ENCODE measurements at places on chromosomes 16 and 17.
A peak's percentile ranks its signal among the peaks of the same experiment; 100 is the strongest.

- DNase-seq, result no peak
These were observed 2003.9 kb downstream of the TP53TG3F start for GRCh38 chr16:35463358-35463757.

GRCh38 chr16:16004314-16004749, 54.9 kb downstream of the ABCC1 start:
- no peak for DNase-seq

GRCh38 chr16:30740364-30741251, 7.6 kb upstream of the PHKG2 start:
- DNase-seq, result no peak

GRCh38 chr16:78303946-78304345, 204.5 kb downstream of the WWOX start:
- DNase-seq, result no peak

- DNase-seq, result no peak
These were observed 55.1 kb downstream of the STXBP4 start for GRCh38 chr17:55023626-55024025.

- DNase-seq, result no peak
These were observed 86.4 kb downstream of the FOXL1 start for GRCh38 chr16:86664522-86665318.

- no peak for DNase-seq
These were observed 11.7 kb upstream of the TMIGD1 start for GRCh38 chr17:30345527-30346075.

DNA sequence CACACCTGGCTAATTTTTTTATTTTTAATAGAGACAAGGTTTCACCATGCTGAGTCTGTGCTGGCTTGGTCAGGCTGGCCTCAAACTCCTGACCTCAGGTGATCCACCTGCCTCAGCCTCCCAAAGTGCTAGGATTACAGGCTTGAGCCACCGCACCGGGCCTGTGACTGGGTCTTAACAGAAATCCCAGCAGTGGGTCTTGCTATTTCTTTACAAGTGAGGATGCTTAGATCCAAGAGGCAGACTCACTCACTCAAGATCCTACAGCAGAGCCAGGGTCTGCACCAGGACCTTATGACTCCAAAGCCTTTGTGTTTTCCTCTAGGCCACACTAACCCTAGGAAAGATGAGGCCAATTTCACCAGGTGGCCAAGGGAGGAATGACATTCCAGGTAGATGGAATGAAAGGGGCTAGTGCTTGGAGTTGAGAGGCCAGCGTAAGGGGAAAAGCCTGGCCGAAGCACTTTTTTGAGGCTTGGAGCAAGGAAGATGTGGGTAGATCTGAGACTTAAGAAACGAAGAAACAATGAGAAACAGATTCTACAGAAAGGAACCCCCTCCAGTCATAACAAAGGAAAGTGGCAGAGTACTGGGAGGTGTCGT, 5.7 kb upstream of the STAT5A start:
- DNase-seq, result no peak

GRCh38 chr17:56614522-56614921, 21.0 kb downstream of the NOG start:
- no peak for DNase-seq

DNA sequence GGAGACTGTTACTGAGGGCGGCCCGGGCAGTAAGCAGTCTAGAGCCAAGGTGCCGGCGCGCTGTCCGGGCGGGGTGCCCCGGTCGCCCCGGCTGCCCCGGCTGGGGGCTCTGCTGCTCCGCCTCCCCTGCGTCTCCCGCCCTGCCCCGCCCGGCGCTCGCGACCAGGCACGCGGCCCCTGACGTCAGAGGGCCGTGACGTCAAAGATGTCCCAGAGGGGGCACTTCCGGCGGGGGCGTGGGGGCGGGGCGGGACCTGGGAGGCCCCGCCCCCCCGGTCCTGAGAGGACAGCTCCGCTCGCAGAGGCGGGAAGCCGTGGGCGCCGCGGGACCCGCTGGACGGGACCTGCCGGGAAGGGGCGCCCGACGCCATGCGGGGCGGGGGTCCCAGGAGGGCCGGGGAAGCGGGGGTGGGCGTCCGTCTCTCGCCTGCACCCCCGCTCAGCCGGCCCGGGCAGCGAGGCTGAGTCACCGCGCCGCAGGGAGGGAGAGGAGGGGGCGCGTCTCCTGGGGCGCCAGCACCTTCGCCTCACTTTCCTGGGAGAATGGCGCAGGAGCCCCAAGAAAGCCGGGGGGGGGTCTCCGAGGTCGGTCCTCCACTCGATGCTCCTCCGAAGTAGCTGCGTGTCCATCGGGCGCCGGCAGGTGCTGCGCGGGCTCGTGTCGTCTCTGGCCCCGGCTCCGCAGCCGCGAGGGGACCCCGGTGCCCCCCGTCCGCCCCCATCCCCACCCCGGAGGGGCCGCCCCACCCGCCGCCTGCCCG, 4.4 kb upstream of the HIC1 start:
- DNase-seq, result peak; percentile 52

DNA sequence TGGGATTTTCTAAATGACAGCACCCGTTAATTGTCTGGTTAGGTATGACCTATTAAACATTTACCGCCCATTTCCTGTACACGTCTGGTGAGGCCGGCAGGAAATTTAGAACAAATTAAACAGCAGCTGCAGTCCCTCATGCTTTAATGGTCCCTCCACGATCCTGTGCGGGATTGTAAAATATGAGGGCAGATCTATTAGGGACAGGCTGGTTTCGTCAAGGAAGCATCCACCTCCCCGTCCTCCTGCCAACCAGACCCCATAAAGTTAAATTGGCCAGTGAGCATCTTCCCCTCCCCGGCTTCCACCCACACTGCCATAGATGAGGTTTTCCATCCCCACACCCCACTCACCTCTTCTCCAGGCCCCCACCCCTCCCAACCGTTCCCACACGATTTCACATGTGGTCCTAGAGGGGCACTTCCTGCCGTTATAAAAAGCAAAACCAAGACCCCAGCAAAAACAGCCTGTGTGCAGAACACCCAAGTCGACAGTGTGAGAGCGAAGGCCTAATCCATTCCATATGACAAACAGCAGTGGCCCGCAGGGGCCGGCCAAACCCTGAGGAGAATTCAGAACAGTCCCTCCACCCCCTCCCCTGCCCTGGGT, 331.9 kb downstream of the FOXL1 start:
- DNase-seq, result no peak

GRCh38 chr16:2016407-2016922, 3.1 kb upstream of the NPW start:
- peak; percentile 64 for DNase-seq

- peak; percentile 89 for DNase-seq
These were observed 9.2 kb downstream of the PIGQ start for GRCh38 chr16:578870-579405.

DNA sequence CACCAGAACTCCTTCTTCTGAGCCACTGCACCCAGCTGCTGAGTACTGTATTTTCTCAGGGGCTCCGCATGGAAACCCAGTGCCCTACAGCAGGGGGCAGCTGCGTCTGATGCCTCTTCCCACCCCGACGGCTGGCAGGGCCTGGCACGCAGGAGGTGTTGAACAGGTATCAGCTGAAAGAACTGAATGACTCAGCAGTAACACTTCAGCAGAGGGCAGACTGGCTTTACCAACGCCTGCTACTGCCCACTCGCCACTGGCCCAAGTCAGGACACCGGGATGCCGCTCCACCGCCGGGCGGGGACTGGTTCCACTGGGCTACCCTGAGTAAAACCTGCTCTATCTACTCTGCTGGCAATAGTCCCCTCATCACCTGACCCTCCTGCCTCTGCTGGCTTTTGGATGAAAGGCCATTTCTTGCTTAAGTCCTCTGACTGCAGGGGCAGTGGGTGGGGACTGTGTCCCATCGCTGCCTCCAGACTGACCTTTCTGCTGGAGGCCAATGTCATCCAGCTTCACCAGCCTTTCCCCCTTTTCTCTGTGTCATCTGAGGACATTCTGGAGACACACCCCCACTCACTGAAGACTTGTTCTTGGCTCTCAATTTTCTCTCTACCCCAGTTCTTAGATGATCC, 100.4 kb upstream of the FA2H start:
- DNase-seq, result no peak

DNA sequence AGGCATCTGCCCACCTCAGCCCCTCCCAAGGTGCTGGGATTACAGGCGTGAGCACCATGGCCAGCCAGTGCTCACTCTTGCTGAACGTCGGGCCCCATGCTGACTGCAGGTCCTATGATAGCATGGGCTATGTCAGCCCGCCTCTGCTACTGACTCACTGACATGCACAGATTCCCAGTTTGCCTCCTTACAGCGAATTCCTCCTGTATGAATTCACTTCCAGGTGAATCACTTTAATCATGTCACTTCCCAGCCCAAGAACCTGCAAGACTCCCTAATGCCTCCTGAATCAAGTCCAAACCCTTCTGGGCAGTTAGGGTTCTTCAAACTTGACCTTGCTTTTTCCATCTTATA, 16.1 kb upstream of the UBTF start:
- DNase-seq, result no peak

DNA sequence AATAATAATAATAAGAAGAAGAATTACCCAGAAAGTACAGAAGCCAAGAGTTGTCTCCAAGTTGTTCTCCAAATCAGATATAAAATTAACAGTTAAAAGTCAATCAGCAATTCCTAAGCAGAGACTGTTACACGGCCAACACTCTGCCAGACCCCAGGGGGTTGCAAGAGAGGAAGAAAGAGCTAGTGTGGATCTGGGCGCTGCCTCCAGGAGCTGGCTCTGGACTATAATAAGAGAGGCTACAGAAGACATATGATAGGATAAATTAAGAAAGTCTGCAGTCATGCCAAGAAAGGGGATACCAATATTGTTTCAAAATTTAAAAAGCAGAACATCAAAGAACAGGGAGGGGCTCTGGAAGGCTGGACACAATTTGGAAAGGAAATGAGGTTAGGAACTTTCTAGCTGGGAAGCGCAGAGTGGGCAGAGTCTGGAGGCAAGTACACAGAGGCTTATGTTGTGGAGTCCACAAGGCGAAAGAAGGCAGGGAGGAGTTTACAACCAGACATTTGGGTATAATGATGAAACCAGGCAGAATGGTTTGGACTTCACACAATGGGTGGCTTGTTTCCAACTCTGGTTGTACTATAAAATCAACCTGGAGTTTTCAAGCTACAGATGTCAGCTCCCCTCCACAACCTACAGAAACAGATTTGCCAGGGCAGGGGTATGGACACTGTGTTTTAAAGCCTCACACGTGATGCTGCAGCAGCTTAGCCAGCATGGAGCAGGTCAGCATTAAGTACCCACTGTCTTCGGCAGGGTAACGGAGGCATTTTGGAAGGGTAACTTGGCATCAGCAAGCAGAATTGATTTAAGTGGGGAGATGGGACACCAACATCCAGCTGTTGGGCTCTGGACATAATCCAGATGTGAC, 49.4 kb downstream of the SLC39A11 start:
- peak; percentile 15 for DNase-seq

DNA sequence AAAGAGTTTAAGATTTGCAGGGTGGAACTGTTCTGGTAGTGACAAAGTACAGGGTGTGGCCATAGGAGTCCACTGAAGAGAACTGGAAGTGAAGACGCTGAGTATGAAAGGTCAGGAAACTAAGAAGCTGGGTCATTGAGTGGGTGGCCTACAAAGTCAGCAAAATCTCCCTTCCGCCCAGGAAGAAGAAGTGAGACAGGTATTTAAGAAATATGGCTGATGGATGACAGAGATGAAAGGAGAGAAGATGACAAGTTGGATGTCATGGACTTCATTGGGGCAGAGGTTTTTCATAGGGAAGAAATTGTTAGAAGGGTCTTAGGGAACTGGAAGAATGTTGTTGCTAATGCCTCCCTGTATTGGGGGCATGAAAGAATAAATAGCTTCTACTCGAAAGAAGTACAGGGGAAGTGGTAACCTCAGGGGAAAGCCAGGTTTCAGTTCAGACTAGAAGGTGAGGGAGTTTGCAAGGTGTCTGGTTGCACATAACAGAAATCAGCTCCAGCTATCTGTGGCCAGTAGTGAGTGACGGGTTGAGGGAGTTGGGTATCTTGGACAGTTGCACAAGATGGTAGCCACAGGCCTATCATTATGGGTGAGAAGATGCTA, 33.6 kb upstream of the MED13 start:
- no peak for DNase-seq

GRCh38 chr16:22191532-22192260, 14.4 kb upstream of the EEF2K start:
- DNase-seq, result no peak

- DNase-seq, result no peak
These were observed 5.0 kb downstream of the STAT5B start for GRCh38 chr17:42271006-42271778.

- DNase-seq, result no peak
These were observed 17.0 kb downstream of the MPO start for GRCh38 chr17:58263773-58264172.

DNA sequence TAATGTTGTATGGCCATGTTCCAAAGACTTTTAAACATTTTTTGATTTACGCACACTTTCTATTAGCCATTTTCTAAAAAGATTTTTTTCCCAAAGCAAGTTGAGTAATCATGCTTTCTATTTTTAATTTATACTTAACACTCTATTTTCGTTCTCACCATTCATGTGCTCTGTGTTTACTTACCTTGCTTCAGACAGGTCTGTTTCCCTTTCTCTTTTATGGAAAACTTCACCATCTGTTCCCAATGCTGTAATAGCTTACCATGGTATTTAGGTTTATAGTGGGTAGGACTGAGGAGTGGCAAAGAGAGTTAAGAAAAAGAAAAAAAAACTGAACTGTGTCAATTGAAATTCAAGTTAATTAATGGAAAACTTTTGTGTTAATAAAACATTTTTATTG, 37.5 kb upstream of the KCNJ16 start:
- no peak for DNase-seq

DNA sequence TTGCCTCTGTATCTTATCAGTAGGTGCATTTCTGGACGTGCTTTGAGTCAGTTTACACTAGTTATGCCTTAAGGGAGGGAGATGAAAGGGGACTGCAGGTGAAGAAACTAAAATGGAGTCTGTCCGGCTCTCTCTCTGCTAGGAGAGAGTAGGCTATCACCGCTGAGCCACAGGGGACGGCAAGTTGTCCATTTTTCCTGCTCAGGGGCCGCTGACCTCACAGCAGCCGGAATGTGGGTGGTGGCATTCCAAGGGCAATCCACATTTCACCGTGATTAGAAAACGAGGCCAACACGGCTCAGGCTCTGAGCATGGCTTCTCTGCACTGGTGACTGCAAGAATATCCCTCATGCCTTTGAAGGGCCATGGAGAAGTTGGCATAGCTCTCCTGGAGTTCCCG, 19.0 kb upstream of the KLHDC4 start:
- DNase-seq, result no peak

DNA sequence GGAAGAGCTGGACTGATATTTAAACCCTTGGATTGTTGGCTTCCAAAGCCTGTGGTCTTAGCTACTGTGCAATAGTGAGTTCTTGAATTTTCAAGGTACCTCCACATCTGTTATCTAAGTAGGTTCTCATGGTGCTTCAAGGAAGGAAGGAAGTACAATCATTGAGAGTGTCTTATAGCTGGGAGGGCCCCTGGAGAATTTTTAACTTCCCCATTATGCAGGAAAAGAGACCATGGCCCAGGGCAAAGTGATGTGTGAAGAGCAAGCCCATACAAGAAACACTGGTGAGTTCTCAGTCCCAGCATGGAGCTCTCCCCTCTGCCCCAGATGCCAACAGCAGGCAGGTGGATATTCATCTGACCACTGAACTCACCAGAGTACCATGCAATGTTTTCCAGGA, 169.0 kb upstream of the IRX6 start:
- DNase-seq, result no peak

Measured in BE2C (cell line).